ENCODE measurements at places on chromosomes 1 and 21.
A peak's percentile ranks its signal among the peaks of the same experiment; 100 is the strongest.

DNA sequence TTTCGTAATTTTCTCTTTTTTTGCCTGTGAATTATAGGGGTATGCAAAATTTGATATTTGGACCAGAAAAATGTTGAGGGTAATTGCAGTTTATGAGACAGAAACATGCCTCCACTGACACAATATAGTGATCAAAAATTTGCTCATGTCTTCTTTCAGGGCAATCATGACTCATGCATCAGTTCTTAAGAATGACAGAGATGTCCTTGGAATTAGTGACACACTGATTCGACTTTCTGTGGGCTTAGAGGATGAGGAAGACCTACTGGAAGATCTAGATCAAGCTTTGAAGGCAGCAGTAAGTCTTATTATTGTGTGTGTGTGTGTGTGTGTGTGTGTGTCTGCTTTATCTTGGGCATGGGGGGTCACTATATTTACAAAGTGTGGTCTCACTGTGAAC, 27.5 kb downstream of the CTH start:
- no peak for DNase-seq

- no peak for DNase-seq
These were observed 108.0 kb downstream of the PBX1 start for GRCh38 chr1:164667001-164667400.

GRCh38 chr1:180029524-180030135, 75.0 kb downstream of the CEP350 start:
- DNase-seq: no peak

- DNase-seq: peak; percentile 48
These were observed at the start of gene NTRK1 for GRCh38 chr1:156860628-156861423. TSS of gene NTRK1 (plus strand) at chr1:156860865. CDS start at chr1:156860935, 70 bp downstream.

- DNase-seq: no peak
These were observed 114.9 kb downstream of the RRAGC start for GRCh38 chr1:38744452-38745350.

- no peak for DNase-seq
These were observed 9.2 kb upstream of the PLEKHG5 start for GRCh38 chr1:6500544-6501278.

DNA sequence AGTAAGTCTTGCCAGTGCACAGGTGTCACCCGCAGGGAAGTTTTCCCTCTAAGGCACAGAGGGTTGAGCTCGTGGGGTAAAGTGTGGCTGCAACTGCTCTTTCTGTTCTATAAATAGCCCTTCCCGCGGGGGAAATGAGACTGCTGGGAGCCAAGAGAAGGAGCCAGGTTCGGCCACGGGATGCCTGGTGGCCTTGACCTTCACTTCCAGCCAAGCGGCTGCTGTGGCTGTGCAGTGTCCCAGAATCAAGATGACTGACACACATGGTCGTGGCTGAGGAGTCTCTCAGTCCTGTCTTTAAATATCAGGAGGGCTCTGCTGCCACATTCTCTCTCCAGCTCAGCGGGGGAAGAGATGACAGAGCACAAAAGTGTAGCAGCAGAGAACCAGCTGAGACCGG, 154.1 kb upstream of the VAMP3 start:
- DNase-seq: no peak

- no peak for DNase-seq
These were observed 183.3 kb downstream of the NEK7 start for GRCh38 chr1:198340139-198340538.

GRCh38 chr1:221809091-221810029, 67.5 kb upstream of the DUSP10 start:
- DNase-seq: peak; percentile 11

DNA sequence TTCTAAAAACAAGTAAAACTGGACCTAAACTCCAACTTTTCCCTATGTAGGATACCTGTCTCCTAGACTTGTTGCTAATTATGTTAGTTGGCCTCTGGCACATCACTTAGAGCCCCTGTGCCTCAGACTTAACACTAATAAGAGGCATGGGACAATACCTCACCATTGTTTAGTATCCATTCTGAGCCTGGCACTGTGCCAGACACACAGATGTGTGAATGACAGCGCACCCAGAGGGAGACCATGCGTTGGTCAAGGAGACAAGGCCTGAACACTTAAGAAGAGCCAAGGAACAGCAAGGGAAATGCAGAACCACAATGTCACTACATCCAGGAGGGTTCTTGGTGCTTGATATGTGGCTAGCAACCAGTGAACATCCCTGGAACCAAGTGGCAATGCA, 189.1 kb downstream of the FGGY start:
- peak; percentile 43 for DNase-seq

DNA sequence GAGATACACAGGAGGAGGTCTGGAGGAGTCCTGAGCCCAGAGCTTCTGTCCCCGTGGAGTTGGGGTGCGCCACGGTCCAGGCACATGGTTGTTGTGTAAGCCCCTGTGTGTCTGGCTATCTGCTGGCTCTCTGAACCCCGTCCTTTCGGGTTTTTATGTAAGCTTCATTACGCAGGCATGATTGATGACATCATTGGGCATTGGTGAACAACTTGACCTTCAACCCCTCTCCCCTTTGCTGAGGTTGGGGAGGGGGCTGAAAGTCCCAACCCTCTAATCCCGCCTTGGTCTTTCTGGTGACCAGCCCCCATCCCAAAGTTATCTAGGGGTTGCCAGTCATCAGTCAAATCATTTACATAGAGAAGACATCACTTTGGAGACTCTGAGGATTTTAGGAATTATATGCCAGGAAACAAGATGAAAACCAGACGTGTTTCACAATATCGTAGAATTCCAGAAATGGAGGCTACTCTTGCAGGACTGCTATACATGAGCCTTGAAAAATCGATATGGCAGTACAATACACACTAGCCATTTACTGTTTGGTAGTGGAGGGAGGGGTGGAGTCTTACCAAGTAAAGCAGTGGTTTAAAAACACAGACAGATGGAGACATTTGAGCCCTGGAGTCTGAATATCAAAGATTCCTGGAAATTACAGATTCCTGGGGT, 69.8 kb upstream of the SCAF4 start:
- DNase-seq: no peak

DNA sequence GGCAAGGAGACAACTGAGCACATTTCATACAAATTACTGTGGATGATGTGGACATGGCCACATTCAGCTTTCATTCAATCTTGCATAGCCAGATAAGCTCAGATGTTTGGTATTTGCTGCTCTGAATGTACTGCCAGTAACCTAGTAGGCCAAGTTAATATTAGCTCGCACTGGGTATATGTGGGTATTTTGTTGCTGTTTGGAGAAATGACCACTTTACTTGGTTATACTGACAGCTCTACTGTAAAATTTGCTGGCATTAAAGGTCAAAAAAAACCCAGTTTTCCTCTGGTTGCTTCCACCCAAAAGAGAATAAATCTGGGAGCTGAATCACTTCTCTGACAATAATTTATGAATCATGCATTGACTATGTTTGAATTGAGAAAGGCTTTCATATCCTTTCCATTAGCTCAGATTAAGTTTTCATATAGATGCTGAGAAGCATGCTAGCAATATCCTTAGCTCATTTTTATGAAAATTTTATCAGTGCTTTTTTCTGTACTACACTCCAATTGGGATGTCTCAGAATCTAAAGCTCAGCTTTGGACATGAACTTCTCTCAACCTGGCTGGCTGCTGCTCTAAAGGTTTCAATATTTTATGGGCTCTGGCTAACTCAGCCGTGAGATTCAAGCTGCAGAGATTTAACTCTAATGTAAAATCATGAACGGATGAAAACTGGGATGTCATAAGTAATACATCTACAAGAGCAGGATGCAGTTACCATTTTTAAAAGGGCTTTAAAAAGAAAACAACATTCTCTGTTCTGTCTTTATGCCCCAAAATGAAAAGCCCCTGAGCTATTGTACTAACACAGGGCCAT, 330.0 kb downstream of the BARHL2 start:
- DNase-seq: no peak

GRCh38 chr1:100979631-100980030, 46.0 kb downstream of the DPH5 start:
- DNase-seq: no peak

DNA sequence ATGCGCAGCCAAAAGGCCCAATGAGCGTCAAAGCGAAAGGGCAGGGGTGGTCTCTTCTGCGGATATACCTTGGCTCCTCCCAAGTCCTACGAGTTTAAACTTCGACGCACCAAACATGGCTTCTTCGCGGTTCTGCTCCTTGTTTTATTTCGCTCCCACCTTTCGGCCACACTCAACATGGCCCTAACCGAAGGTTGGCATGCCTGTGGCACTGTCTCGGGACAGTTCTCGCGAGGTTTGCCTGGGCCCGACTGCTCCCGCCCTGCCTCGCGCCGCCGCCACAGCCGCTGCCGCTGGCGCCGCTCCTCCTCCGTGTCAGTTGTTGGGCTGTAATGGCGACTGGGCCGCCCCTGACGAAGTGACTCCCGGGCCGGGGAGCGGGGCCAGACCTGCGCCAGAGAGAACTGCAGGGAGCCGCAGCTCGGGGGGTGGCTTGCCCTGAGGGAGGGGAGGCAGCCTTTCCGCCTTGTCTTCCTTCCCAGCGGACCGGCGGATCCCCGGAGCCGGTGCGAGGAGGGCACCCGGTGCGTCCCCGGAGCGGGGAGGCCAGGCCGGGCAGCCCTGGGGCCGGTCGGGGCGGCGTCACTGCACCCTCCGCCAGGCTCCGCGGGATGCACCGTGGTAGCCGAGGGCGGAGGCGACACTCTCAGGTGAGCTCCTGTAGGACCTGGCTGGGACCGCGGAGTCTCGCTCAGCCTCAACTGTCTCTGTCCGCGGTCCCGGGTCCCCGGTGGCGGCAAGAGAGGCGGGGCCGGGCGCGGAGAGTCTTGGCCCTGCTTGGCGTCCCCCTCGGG, at the start of gene CEP350:
CEP350 (plus strand) TSS at position 318 of the 794 bp plus-strand sequence. CDS start 31,372 bp downstream, outside the sequence.
- DNase-seq: peak; percentile 100

- DNase-seq: peak; percentile 19
These were observed 36.3 kb upstream of the IL10 start for GRCh38 chr1:206808615-206809014.

- DNase-seq: peak; percentile 23
These were observed 38.0 kb downstream of the TMEM50B start for GRCh38 chr21:33441489-33442477.

GRCh38 chr21:21624674-21625073, 626.5 kb downstream of the NCAM2 start:
- DNase-seq: no peak

DNA sequence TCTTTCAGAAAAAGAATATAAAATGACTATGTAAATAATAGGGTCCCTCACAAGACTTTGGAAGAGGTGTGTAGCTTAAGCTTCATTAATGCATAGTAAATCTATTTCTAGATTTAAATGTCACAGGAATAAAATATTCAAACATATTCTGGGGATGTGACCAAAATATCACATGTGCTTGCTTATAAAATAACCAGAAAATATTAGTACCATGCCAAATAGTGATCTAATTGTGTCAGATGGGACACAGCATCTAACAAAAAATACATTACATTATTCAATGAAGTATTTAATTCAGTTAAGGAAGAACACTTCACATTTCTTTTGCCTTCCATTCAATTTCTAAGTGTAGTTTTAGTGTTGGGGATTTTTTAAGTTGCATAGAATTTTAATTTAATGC, 179.5 kb downstream of the LRRC40 start:
- no peak for DNase-seq

DNA sequence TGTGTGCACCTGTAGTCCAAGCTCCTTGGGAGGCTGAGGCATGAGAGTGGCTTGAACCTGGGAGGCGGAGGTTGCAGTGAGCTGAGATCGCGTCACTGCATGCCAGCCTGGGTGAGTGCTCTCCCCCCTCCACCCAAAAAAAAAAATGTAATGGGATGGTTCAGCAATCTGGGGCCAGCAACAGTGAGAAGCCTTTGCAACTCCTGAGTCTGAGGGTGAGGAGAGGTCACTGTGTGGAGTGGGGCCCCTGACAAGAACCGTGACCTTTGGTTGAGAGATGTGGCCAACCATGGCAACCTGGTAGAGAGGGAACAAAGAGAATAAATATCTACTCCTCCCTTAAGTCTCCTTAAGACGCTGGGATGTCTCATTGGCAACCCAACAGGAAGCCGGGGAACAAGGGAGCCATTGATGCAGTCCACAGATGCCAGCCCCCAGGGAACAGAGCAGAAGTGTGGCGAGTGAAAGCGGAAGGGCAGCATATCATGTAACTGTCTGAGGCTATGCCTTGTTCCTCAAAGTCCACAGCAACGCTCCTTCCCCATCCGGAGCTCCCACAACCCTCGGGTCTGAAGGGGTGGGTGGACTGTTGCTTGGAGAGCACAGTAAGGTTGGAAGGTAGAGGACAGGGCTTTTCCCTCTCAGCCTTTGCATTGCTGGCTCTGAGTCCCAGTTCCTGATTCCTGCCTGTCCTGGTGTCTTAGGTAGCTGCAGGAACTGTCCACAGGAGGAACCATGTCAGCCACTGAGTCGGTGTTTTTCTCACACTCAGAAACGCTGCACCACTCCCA, 8.3 kb downstream of the TRNP1 start:
- no peak for DNase-seq

GRCh38 chr1:214920337-214920736, 162.2 kb upstream of the KCNK2 start:
- DNase-seq: peak; percentile 35

GRCh38 chr1:218344814-218345672, at the start of gene TGFB2:
TSS of gene TGFB2 (plus strand) at chr1:218345336. CDS start at chr1:218346702, 1,366 bp downstream.
- peak; percentile 87 for DNase-seq

GRCh38 chr21:39014747-39015146, 168.5 kb downstream of the PSMG1 start:
- DNase-seq: peak; percentile 58

- DNase-seq: no peak
These were observed 6.7 kb downstream of the TBX15 start for GRCh38 chr1:118981436-118981835.

DNA sequence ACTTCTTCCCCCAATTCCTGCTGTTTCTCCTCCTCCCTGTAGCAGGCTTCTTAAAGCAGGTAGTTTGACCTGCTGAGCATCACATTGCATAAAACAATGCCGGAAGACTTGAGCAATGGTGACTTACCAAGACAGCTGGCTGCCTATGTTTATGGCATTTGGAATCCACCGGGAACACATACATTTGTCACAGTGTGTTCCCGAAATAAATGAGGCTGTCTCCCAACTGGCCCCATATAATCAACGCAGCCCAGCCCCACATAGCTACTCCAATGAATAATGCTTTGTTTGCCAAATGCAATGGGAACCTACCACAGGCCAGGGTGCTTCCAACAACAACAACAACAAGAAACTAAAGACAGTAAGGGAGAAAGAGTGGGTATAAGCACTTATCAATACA, 186.1 kb upstream of the MAP1LC3C start:
- no peak for DNase-seq

- no peak for DNase-seq
These were observed 510.3 kb downstream of the NPHP4 start for GRCh38 chr1:5481889-5482288.

DNA sequence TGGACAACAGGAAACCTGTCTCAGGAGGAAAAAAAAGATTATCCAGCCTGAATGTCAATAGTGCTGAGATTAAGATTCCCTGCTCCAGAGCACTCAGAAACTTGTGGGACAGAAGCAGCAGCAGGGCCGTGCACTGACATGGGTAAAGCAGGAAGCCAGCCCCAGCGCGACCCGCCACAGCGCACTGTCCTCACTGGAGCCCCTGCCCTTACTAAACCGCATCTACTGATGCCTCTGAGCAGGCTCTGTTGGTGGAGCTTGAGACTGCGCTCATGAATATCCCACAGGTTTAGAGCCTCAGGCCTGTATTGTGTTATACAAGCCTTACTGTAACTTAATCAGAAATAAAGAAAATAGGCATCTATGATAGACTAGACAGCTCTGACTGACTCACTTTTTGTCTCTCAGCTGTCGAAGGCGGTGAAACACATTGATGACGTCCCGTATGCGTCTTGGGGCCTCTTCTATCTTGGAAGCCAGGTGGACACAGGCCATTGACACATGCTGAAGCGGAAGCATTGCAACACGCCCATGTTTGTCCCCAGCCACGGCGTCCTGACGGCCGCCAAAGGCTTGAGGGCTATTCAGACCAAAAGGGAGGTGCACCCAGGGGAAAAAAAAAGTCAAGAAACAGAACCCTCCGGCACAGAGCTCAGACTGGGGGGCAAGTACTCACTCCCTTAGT, 1.2 kb downstream of the CCNL2 start:
- DNase-seq: peak; percentile 55
